ENCODE measurements at places on chromosomes 11 and 22.

GRCh38 chr11:26827567-26828081 lies 105.8 kb upstream of the SLC5A12 start:
- no peak for DNase-seq

- no peak for DNase-seq
These were observed 47.7 kb downstream of the TST start for GRCh38 chr22:36971341-36972125.

GRCh38 chr11:69922596-69923111 lies 103.4 kb upstream of the FGF3 start:
- DNase-seq: no peak

DNA sequence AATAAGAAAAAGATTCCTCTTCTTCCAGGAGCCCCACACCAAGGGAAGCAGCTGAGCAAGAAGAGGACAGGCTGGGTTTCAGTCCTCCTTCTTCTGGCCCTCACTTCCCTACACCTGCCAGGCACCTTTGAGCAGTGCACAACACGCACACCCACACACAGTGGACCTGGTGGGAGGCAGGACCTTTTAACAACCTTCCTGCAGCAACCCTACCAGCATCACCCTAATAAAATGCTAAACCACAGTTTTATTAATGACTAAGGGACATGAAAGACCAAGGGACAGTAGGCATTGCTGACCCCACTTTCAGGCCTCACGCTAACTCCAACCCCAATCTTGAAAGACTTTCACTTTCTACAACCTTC lies 12.2 kb downstream of the ARAP1 start:
- no peak for DNase-seq

GRCh38 chr11:278001-278951 lies at the start of gene NLRP6:
NLRP6 (plus strand) TSS chr11:278407; CDS start chr11:278570, 163 bp downstream.
- no peak for DNase-seq

DNA sequence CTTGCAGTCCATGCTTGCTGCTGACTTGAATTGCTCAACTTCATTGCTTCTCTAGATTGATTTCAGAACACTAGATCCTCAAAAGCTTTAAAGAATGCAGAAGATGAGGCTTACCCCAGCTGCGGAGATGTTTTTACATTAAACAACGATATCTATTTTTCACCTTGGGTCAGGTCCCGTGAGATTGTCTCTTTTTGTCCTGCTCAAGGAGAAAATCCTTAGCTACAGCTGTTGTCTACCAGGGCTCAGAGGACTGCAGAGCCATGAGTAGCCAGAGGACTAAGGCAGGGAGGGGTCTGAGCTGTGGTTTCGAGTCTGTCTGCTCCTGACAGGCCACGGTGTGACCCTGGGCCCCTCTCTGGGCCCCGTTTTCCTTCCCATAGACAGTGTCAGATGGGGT lies 51.4 kb downstream of the PKNOX2 start:
- DNase-seq: no peak

DNA sequence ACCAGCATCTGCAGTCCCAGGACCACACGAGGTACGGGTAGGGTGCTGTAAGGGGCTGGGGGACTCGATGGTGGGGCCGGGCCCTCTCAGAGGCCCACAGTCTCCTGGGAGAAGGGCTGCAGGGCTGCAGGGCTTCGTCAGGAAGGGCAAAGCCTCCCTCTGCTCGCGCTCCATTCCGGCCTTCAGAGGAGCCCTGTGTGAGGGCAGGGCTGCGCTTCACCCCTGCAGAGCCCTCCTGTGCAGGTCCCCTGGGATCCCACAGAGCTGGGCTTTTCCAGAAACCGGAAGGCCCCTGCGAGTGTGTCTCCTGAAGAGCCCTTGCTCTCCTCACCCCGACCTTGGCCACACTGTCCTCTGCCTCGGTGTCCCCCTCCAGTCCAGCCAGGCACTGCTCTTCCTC lies 27.2 kb downstream of the WNT11 start:
- no peak for DNase-seq

DNA sequence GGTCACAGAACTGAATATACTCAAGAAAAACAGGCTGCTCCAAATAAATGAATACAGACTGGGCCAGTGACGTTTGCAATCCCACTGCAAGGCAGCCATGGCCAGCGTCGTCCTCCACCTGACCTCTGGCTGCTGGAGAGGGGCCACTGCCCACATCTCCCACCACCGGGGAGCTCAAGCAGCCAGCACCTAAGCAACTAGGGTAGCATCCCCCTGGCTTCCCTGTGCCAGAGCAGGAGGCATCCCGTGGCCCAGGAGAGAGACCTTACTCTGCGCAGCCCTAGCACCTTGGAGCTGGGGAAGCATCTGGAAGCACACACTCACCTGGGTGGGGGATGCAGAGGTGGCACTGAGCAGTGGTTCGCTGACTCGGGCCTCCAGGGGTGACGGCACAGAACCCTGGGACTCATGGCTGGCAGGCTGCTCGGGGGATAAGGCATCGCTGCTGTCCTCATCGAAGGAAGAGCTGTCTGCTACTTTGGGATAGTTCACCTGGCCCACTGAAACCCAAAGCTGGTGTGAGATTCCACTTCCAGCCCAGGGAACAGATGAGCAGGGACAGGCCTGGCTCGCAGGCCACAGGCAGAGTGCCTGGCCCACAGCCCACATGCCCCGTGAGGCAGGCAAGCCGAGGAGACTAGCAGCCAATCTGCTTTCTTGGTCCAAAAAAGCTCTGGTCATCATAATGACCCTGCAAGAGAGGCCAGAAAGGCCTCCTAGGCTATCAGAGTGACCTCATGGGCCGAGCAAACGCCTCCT lies 53.7 kb downstream of the SGSM3 start:
- no peak for DNase-seq

DNA sequence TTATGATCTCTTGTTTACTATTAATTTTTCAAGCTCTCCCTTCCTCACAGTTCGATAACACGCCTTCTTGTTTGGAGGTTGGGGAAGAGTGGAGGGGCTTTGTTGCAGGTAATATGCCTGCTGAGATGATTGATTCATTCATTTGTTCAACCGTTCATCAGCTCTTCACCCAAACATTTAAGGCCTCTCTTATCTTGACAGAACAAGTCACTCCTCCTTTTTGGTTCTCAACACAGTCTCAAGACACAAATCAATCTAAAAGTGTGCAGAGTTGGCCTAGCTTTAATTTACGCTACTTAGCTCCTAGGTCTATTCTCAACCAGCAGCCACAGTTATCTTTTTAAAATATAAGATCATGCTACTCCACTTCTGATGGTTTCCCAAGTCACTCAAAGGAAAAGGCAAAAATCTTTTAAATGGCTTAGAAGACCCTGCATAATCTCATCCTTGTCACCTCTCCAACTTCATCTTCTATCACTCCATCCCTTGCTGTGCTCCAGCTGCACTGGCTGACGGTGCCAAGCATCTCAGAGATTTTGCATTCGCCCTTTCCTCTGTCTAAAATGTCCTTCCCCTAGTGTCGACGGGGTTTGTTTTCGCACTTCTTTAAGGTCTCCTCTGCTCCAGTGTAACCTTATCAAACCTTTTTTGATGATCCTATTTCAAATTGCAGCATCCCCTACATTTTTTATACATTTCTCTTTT lies 60.3 kb downstream of the AMBRA1 start:
- no peak for DNase-seq

GRCh38 chr11:129023968-129024676 lies 81.5 kb upstream of the TP53AIP1 start:
- no peak for DNase-seq
